ENCODE measurements at places on chromosomes 12 and 14. TPM values are rescaled to one million over a fixed set of nuclear protein-coding genes. Genes with fewer than 3 reads are reported as not detected.

- no peak for DNase-seq
Measured at GRCh38 chr12:27178723-27179399, 65.2 kb upstream of the STK38L start.

- no peak for DNase-seq
Measured at GRCh38 chr14:81170829-81171195, 49.9 kb downstream of the GTF2A1 start.

DNA sequence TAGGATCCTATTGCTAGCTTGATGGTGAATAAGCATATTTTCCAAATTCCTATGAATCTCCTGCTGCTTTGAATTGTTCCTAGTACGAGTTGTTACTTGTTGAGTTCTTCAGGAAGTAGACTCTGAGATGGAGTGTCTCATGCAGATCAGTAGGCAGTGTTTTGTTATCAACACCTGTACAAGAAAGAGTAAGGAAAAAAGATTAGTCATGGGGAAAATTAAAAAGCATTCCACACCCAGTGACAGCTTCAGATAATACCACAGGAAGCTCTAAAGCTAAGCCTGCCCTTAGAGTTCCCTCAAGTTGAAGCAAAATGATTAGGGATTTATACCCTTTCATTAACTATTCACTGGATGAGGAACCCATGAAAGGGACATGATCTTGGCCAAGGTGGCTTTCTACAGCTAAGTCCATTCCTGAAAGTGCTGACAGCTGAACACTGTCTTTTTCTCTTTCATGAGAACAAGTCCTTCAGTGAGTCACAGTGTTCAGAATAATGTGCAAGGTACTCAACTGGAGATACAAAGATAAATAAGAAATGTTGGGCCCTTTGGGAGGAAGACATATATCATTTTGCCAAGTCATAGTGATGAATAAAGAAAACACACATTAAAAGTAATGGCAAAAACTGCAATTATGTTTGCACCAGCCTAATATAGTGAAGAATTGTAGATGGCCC is 49.1 kb downstream of the CCER1 start:
- no peak for DNase-seq

DNA sequence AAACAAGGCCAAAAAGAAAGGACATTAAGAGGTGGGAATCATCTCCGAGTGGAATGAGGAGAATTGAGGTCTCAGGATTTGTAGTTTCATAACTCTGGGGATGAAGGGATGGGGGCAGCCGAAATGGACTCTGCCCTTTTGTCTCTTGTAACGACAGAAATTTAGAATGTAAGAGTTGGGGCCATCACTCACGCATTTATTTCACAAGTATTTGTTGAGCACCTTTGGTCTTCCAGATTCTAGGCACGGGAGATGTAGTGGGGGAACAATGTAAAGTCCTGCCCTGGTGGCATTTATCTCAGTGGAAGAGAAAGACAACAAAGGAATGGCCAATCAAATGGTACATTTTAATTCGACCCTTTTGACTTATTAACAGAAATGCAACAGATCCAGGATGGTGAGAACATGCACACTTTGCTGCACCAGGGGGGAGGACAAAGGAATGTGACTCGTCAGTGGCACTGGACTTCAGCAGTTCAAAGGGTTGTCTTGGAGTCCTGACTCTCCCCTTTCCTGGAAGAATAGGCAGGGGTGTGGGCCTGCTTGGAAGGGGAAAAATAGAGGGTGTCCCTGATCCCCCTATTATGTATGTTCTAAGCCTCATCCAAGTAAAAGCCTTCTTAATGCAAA is 102.0 kb downstream of the TMEM30B start:
- DNase-seq = no peak

GRCh38 chr12:111182382-111182781 is 186.5 kb downstream of the PHETA1 start:
- DNase-seq = no peak

- no peak for DNase-seq
Measured at GRCh38 chr12:86421333-86421732, 165.1 kb upstream of the MGAT4C start.

DNA sequence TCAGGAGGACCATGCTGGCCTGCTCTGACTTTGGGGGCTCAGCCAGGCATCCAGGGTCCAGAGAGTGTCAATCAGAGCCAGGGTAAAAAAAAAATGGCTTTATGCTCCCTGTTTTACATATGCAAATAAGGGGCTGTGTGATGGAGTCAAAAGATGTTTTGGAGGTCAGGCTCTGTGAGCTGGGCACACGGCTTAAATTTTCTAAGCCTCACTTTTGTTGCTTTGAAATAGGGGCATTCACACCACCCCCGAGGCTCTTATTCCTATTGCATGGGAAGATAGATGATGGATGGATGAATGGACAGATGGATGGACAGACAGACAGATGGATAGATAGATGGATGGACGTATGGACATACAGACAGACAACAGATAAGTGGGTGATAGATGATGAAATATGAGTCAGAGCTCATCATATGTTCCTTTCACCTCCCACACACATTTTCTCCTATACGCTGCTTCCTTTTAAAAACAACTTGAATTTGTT is 42.7 kb downstream of the RIN3 start:
- DNase-seq = no peak

DNA sequence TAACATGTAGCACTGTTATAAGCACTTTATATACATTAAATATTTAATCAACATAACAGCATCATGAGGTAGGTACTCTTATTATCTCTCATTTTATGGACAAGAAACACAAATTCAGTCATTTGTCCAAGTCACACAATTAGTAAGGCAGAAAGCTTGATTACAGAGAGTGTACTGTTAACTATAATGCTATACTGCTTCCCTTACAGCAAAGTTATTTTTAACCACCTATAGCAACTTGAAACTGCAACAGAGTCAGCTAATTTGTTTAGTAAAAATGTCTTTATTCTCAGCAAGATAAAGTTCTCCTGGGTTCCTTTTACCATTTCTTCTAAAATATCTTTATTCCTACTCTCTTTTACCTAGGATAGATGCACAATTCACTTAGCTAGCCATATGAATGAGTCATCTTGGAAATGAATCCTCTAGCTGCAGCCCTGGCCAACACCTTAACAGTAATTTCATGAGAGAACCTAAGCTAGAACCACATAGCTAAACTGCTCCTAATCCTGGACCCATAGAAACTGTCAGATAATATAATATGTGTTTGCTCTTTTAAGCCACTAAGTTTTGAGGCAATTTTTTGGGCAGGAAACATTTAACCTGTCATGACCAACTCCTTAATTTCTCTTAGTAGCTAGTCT is 90.2 kb upstream of the HECTD1 start:
- no peak for DNase-seq

Gene HSPB8
- 92.0 TPM for total RNA-seq

Gene APEX1
- 96.2 TPM for total RNA-seq

Gene PLEK2
- 2.0 TPM for total RNA-seq

Gene ACSS3
- 12.1 TPM for total RNA-seq

Gene WNT1
- total RNA-seq = not detected
